GM23338 (cell line): ENCODE measurements at places on chromosomes 7 and 10.

DNA sequence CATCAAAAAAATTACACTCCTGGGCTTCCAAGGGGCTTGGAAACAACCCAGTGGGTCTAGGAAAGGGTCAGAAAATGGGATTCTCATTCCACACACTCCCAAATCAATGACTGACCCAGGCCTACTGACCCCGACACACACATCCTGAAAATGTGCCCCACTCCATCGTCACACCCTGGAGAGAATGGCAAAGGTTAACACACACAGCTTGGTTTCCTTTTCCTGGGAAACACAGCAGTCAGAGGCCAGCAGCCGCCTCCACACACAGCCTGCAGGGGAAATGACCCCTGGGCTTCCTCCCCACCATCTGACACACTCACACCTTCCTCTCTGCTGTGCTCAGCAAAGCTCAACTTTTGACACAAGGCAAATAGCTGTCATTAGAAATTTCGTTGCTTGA, 42.9 kb downstream of the SH3PXD2A start:
- no peak for DNase-seq

GRCh38 chr7:44698046-44698580, 50.5 kb upstream of the ZMIZ2 start:
- DNase-seq = no peak

DNA sequence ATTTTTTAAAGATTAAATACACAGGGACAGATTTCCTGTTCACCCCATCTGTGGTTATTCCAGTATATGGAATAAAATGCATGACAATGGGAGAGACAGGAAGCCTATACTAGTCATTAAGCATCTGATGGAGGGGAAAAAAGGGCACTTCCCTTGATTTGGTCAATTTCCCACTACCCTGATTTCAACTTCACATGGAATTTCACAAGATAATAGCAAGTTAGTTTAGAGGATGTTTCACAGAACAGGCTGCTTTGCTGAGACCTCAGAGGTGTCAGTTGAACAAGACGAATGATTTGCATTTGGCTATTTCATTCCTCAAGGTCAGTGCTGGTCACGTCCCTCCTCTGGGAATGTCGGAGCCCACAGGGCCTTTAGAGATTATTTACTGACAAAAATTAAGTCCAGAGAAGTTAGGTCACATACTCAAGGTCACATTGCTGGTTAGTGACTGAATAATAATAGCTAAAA, 4.7 kb upstream of the ITPRIP start:
- DNase-seq = no peak

GRCh38 chr7:152760854-152761748, 1.5 kb downstream of the ACTR3B start:
- DNase-seq = peak; percentile 20

- no peak for DNase-seq
These were observed 93.8 kb downstream of the PARD3 start for GRCh38 chr10:34721208-34721840.

DNA sequence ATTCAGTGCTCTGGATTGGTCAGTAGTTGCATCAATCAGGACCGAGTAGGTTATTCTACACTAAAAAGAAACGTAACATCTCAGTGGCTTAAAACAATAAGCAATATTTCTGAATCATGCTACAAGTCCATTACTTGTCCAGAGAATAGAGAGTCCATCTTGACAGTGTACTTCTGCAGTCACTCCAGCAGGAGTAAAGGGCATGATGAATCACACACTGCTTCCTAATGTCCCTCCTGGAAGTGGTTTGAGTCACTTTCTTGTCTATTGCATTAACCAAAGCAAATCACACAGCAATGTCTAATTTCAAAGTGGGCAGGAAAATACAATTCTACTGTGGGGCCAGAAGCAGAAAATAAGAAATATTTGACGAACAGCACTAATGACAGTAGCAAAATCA, 124.8 kb downstream of the TSPAN12 start:
- no peak for DNase-seq

GRCh38 chr7:103065667-103066066, 8.9 kb downstream of the FBXL13 start:
- DNase-seq = peak; percentile 74

DNA sequence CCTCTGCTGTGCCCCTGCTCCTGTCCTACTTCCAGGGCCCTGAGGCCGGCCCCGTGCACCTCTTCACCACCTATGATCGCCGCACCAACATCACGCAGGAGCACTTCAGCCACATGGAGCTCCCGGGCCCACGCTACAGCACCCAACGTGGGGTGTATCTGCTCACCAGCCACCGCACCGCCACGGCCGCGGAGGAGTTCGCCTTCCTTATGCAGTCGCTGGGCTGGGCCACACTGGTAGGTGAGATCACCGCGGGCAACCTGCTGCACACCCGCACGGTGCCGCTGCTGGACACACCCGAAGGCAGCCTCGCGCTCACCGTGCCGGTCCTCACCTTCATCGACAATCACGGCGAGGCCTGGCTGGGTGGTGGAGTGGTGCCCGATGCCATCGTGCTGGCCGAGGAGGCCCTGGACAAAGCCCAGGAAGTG, 1.8 kb downstream of the RBP3 start:
- DNase-seq = no peak

DNA sequence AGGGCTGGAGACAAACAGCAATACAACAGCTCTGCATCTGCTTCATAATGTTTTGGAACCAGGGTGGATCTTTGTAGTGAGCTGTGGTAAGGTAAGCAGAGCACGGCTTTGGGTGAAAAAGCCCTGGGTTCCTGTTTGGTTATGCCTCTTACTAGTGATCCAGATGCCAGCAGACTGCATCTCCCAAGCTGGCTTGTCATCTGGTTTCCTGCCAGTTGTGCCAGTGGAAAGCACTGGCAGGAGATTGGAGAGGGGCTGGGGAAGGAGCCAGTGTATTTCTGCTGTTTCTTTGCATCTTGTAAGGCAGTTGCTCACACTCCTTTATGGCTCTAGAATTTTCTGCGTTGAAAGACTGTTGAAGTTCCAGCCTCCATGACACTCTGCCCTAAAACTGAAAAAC, 137.6 kb downstream of the TSPAN12 start:
- no peak for DNase-seq

- DNase-seq = no peak
These were observed 120.9 kb downstream of the BUB3 start for GRCh38 chr10:123275136-123275564.

GRCh38 chr10:129642427-129642826, 175.4 kb downstream of the MGMT start:
- no peak for DNase-seq

GRCh38 chr7:107579885-107580715, at the start of gene BCAP29:
Gene BCAP29, plus strand, starts transcription at chr7:107580246. Its CDS starts 527 bp downstream, at chr7:107580773.
- DNase-seq = peak; percentile 81

DNA sequence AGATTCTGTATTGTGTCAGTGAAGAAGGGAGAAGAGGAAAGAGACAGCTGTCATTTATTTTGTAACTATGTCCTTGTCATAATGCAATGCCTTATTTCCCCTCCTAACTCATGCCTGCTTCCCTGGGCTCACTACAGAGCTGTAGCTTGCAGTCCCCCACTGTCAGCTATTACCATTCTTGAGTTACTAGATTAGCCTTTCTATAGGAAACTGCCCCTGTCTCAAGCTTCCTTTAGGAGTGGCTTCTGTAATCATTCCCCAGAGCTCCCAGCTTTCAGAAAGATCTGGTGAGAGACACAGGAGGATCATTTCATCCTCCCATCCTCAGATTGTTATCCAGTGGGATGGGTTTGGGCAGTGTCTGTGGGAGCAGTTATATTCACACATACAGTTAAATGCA, 32.4 kb upstream of the SMKR1 start:
- DNase-seq = peak; percentile 65

GRCh38 chr10:16905320-16905719, 88.1 kb upstream of the RSU1 start:
- DNase-seq = no peak

- no peak for DNase-seq
These were observed 47.6 kb downstream of the ICA1 start for GRCh38 chr7:8214244-8214824.

GRCh38 chr7:84508606-84509005, 314.0 kb upstream of the SEMA3A start:
- DNase-seq = no peak

DNA sequence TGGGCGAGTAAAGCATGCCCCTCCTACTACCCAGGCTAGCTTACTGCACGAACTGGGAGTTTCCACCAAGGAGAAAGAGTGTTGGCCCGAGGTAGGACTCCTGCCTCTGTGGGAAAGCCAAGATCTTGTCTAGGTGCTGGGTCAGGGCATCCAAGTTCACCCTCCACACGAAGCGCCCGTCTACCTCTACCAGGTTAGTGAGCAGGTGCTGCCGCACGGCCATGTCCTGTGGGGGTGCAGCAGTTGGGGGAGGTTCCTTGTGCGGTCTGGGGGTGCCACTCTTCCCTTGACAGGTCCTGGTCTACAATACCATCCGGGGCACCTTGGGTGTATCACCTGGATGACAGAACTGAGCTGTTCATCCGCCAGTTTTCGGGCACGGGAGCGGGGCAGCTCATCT, 1.7 kb downstream of the ABHD11 start:
- DNase-seq = no peak

GRCh38 chr7:46559194-46559832, 638.2 kb upstream of the IGFBP3 start:
- no peak for DNase-seq

GRCh38 chr7:140276001-140276400, 99.2 kb upstream of the KDM7A start:
- DNase-seq = no peak

DNA sequence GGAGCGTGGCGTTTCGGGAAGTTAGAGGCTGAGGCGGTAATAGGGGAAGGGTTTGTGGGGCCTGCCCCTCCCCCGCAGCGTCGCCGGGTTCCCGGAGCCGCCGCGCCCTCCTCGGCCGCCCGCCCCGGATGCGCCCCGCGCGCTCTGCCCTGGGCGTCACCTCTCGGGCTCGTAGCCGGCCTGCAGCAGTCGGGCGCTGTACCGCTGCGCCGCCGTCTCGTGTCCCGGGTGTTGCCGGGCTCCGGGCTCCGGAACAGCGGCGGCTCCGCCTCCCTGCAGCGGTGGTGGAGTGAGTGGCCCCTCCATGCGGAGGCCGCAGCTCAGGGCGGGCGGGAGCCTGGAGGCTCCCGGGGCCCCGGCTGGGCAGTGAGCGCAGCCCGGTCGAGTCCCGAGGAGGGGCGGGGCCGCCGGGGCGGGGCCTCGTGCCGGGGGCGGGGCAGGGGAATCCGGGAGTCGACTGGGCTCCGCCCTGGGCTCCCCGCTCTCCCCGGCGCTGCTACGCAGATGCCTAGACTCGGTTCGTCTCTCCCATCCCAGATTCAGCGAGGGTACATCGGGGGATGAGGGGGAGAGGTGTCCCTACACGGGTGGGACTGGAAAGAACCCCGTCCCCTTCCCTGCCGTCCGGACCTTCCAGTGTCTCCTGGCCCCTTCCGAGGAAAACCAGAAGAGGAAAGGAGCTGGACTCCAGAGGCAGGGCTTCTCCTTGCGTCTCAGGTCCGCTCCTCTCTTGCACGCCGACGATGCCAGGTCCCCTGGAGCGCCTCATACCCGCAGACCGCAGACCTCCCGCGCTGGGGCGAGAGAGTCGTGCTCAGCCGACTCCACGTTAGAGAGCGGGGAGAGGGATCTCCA, at the start of gene IMPDH1:
Gene IMPDH1 (minus strand): TSS at position 387 of the 855 bp plus-strand sequence. CDS start 81 bp downstream, at position 306.
- peak; percentile 83 for DNase-seq

GRCh38 chr10:128022261-128023196, 103.7 kb downstream of the MKI67 start:
- DNase-seq = no peak

- DNase-seq = no peak
These were observed 56.7 kb upstream of the SDK1 start for GRCh38 chr7:3244241-3244814.

GRCh38 chr7:108210796-108211195, 80.6 kb upstream of the LAMB4 start:
- no peak for DNase-seq

DNA sequence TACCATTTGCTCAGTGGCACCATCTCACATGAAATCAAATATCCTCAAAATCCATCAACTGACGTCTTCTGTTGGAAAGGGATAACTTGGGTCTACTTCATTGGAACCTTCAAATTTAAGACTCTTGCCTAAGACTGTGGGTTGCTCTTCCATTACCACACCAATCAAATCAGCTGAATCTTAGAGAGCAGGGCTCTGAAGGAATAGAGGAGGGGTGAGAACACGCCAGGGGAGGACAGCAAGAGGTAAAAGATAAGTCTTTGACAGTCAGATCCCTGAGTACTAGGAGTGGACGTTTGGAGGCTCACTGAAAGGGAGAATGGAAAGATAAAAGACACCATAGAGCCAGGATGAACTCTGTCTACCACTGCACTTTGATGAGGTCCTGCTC, 107.5 kb downstream of the CCDC71L start:
- no peak for DNase-seq

DNA sequence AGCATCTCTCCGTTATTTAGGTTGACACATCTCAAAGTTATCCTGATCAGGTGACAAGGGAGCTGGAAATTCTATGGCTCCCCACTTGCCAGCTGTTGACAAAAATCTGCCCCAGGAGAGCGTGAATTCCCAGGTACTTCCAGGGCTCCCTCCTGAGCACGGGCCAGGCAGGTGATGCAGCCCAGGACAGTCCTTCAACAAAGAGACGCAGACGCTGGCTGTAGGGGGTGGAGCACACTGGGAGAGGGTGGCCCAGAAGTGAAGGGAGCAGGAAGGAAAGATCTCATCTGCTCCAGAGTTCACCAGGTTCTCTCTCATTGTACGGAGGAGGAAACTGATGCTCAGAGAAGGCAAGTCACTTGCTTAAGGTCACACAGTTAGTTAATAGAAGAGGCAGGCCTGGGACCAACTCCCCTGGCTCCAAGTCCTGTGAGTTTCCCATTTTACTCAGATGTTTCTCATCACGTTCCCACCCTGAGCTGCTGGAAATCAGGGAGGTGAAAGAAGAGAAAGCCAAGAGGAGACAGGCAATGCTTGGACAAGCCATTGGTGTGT, 41.0 kb upstream of the CHST3 start:
- peak; percentile 17 for DNase-seq

DNA sequence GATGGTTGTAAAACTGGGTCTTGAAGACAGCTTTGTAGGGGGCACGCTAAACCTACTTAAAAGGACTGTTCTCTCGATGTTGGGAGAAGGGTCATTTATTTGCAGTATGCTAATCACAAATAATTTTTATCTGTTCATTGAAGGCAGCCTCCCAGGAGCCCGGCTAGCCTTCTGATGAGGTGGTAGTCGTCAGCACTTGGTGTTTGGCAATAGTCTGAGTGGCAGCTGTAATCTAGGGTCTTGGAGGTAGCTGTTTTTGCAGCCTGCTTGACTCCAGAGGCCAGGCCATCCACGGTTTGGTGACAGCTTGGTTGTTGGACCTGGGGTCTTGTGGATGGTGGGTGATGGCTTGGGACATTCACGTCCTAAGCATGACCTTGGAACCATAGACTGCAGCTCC, 2.2 kb downstream of the GTF2IRD1 start:
- no peak for DNase-seq

GRCh38 chr7:93601363-93601762, 26.8 kb upstream of the CALCR start:
- DNase-seq = peak; percentile 49

- DNase-seq = no peak
These were observed 49.0 kb downstream of the TES start for GRCh38 chr7:116259156-116259870.
